Aorta (tissue), 5 donors: ENCODE measurements at places on chromosomes 1 and 21. TPM values are rescaled to one million over a fixed set of nuclear protein-coding genes. Genes with fewer than 3 reads are reported as not detected.

Gene GBP2
- total RNA-seq: 123 TPM

Gene ANGPTL3
- total RNA-seq: not detected

Gene KCNJ15
- total RNA-seq: 2.7 TPM

DNA sequence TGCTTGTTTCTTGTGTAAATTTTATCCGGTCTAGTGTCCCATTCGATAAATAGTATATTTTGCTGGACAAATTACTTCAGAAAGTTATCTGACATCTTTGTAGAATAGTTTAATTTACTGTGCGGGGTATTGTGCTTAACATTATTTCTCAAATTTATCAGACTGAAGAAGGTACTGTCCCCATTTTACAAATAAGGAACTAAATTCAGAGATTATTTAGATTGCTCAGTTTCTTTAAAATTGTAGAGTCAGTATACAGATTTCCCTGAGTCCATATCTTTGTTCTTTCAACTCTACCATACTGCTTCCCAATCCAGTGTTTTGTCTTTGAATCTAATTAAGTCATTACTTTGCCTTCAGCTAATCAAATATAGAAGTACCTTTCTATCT, 6.4 kb downstream of the ATP5PB start:
- no peak overlapping the region for H3K4me3 ChIP-seq
- H3K27ac ChIP-seq: no peak overlapping the region
- peaks cover 7% of the 10 kb centered on the region for H3K36me3 ChIP-seq

DNA sequence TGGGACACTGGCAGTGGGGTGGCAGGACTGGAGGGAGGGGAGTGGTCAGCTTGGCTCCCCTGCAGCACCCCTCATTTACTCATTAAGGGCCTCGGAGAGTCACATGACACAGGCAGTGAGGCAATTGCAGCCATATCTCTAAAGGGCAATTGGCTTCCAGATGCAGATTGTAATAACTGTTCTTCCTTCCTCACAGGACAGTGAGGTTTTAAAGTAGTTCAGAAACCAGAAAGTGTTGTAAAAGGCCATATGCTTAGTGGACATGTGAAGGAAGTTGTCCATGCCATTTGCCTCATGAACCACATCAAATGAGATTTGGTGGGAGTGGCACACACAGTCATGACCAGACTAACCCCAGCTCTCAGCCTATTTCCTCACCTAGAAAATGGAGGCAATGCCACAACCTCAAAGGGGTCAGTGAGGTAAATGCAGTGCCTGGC, 11.1 kb downstream of the MTX1 start:
- H3K27me3 ChIP-seq: no peaks in the 10 kb centered on the region
- H3K4me1 ChIP-seq: peaks cover 3% of the 10 kb centered on the region
- H3K27ac ChIP-seq: no peak overlapping the region
- H3K4me3 ChIP-seq: no peak overlapping the region

DNA sequence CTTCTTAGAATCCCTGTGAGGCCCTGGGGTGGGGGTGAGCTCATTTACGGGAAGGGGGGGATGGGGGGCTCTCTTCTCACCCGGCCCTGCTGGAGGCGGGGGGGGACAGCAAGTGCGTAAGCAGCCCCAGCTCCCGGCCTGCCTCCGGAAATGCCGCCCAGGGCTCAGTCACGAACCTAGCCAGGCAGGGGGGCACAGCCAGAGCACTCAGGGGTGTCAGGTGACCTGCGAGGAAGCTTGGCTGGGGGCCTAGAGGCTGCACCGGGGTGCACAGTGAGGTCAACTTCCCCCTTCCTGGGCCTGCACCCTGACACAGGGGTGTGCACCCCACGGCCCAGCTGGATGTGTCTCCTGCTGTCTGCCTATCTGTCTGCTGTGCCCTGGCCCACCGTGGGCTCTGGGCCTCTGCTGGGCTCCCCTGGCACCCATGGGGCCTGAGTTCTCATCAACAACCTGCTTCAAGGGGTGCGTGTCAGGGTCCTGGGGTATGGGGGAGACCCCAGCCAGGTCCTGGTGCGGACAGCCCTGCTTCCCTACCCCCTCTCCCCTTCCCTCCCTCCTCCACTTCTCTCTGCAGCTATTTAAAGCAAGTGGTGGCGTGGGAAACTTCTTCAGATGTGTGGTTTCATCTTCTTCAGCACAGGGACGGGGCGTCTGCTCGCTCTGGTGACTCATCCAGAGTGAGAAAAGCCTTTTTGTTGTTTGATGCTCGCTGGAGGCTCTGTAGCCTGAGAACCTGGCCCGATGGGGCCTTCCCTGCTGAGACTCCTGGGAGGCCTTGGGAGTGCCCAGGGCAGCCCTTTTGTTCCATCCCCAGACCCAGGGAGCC, 92.5 kb upstream of the RUNX3 start:
- peak; percentile 82 for DNase-seq
- H3K27ac ChIP-seq: no peak overlapping the region
- H3K27me3 ChIP-seq: no peaks in the 10 kb centered on the region
- H3K4me1 ChIP-seq: no peaks in the 10 kb centered on the region
- no peaks in the 10 kb centered on the region for H3K36me3 ChIP-seq
- no peak overlapping the region for H3K4me3 ChIP-seq

DNA sequence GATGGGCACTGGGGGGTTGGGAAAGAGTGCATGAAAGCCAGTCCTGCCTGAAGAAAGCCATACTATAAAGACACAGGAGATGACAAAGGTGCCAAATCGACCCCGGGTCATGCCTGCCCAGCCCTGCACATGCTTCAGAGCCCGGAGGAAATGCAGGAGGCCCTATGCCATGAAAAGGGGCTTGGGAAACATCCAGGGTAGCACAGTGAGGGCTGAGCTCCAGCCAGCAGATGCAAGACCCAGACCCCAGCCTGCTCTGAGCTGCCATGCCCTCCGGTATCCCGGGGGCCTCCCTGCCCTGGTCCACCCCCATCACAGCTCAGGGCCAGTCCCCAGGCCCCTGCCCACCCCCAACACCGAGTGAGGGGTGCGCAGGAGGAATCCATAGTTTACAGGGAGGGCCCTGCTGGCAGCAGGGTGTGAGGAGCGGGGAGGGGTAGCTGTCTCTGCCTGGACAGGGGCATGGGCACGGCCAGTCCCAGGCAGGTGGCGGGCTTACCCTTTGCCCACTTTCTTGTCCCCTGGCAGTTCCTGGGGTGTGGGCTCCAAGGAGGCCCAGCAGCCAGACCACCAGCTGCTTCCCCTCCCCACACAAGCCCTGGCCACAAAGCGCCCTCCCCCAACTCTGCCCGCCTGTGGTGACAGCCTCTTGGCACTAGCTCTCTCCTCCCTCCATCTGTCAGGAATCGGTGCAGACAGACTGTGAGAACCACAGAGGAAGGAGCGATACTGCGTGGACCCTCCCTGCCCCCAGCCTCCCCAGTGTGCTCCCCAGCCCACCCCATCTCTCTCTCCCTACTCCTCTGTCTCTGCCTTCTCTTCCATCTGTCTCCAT, 16.8 kb downstream of the LRP8 start:
- H3K36me3 ChIP-seq: no peaks in the 10 kb centered on the region
- no peak overlapping the region for H3K4me3 ChIP-seq
- no peaks in the 10 kb centered on the region for H3K4me1 ChIP-seq
- H3K27me3 ChIP-seq: no peaks in the 10 kb centered on the region
- DNase-seq: no peak

- no peak overlapping the region for H3K4me3 ChIP-seq
- no peaks in the 10 kb centered on the region for H3K36me3 ChIP-seq
- H3K27me3 ChIP-seq: no peaks in the 10 kb centered on the region
- no peak for DNase-seq
- no peaks in the 10 kb centered on the region for H3K4me1 ChIP-seq
Measured at GRCh38 chr1:157287462-157287861, 149.3 kb upstream of the ETV3 start.

DNA sequence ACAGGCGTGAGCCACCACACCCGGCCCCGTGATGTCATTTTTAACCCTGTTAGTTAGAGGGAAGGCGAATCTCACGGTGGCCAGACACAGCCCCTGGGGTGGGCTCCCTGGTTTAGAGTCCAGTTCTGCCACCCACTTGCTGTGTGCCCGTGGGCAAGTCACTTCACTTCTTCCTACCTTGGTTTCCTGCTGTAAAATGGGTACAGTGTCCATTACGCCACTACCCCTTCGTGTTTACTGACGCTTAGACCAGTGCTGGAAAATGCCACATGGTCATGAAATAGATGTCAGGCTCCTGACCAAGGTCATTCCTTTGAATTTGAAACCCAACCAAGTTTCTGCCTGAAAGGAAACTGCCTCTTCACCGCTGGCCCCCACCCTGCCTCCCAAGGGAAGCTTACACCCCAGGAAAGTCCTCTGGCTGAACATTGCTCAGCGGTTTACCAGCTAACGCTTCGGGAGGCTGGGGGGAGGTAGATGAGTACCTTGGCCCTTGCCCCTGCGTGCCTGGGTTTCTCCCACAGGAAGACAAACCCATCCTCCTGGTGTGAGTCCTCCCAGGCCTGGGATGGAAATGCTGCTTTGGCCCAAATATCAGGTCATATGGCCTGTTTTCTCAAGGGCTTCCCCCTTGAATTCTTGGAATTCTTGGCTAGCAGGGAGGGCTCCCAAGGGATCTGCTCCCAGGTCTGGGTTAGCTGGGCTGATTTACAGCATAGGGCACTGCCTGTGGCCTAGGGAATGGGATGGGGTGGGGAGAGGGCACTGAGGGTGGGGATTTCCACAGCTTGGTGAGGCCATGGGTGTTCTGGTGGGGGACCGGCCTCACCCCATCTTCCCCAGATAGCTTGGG, 7.6 kb upstream of the AADACL4 start:
- no peaks in the 10 kb centered on the region for H3K36me3 ChIP-seq
- no peak overlapping the region for H3K4me3 ChIP-seq
- H3K27me3 ChIP-seq: no peaks in the 10 kb centered on the region
- H3K27ac ChIP-seq: no peak overlapping the region
- DNase-seq: peak; percentile 82
- no peaks in the 10 kb centered on the region for H3K4me1 ChIP-seq
